ENCODE measurements at places on chromosomes 11 and 22.

GRCh38 chr22:48438096-48438495, 1389.6 kb downstream of the BRD1 start:
- DNase-seq: no peak

GRCh38 chr11:113096648-113097047, 135.4 kb downstream of the NCAM1 start:
- DNase-seq: no peak

DNA sequence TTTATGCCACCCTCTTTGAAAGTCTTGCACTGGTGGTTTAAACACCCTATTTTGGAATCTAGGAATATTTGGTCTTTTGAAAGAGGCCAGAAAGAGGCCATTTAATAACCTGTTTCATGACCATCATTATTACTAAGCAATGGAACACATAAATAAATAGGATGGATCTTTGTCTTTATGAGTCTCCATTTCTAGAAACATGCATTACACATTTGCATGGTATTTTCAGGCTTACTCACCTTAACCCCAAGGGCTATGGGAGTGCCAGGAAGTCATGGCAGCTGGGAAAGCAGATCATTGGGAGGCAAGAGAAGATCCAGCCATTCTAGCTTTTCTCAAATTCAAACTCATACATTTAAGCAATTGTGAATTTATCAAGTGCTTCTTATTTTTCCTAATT, 185.8 kb upstream of the POU2AF2 start:
- no peak for DNase-seq

- no peak for DNase-seq
Observed at GRCh38 chr22:20464912-20465758, 27.5 kb upstream of the SCARF2 start.

GRCh38 chr22:27876684-27877083, 42.4 kb downstream of the PITPNB start:
- DNase-seq: no peak

GRCh38 chr11:120455487-120455886, 56.1 kb upstream of the GRIK4 start:
- DNase-seq: no peak

DNA sequence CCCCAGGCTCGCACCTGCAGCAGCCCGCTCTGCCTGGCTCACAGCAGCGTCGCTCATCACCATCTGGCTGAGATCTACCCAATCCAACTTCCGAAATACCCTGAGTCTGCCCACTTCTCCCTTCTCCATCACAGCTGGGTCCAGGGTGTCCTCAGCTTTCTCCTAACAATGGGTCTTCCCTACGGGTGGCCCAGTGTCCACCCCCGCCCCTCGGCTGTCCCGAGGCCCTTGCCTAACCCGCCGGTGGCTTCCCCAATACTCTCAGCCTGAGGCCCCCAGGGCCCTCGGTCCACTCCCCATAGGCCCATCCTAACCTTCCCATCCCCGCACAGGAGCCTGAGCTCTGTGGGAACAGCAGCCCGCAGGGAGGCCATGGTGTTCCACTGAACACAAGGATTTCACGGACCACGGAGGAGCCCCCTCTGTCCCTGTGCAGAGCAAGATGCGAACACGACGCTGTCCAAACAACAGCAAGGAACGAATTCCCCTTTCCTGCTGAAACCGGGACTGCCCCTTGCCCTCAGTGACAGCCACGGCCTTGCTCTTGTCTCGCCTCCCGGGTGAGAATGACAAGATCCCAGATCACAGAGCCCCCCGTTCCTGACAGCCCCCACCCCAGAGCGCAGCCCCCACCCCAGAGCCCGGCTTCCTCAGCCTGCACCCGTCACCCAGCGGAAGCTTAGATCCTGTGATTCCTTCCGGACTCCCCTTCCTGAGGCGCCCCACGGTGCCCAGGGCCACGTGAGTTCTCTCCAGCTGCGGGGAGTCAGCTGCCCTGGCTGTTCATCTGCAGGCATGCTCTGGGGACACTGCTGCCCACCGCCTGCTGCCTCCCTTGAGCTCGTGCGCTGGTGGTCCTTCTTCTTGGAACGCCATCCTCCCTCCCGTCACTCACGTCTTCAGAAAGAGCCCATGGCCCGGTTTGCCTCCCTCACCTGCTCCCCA, 48.8 kb upstream of the CARS1 start:
- no peak for DNase-seq

- no peak for DNase-seq
Observed at GRCh38 chr11:504053-504993, 2.7 kb downstream of the RNH1 start.

- DNase-seq: no peak
Observed at GRCh38 chr11:66203847-66204246, 64.6 kb upstream of the RAB1B start.
